ENCODE measurements at places on chromosomes 11 and 22.
A peak's percentile ranks its signal among the peaks of the same experiment; 100 is the strongest.

DNA sequence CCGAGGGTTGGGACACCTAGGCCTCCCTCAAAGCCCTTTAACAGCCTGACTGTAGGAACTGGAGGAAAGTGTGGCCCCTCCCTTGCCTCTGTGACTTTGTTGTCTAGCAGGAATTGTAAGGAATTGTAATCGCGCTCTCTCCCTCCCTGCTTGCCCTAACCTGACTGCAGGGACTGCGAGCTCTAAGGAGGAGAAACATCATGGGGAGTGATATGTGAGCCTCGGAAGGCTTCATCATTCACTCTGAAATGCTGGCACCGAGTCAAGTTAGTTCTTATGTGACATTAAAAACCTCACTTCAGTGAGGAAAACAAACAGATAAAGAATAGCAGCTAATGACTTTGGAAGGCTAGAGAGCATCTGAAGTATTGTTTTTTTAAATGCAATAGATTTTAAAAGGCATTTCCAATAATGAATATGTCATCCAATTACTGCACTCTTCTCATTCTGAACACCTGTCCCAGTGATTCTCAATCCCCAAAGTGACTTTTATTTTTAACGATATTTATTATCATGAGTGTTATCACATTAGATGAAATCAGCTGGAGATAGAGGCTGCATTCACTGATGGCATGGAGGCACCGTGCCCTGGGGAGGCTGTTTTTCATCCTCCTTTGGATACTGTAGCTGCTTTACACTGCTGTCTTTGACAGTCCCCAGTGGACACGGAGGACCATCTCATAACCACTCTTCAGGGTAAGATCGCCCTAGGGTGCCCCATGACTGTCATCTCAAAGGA lies 58.5 kb upstream of the NTM start:
- DNase-seq, result no peak

GRCh38 chr22:25461301-25461700 lies 103.2 kb upstream of the GRK3 start:
- no peak for DNase-seq

GRCh38 chr22:38196791-38197419 lies 4.9 kb upstream of the MAFF start:
- no peak for DNase-seq

GRCh38 chr11:117456027-117456720 lies 128.5 kb downstream of the CEP164 start:
- peak; percentile 13 for DNase-seq

GRCh38 chr22:39123751-39124581 lies 26.9 kb downstream of the APOBEC3H start:
- DNase-seq, result no peak

DNA sequence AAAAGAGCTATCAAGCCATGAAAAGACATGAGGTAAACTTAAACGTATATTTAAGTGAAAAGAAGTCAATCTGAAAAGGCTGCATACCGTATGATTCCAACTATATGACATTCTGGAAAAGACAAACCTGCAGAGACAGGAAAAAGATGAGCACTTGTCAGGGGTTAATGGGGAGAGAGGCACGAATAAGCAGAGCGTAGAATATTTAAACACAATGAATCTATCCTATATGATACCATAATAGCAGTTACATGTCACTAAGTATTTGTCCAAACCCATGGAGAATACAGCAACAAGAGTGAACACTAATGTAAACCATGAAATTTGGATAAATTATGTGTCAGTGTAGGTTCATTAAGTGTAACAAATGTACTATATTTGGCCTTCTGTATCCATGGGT lies 560.3 kb upstream of the ANO3 start:
- no peak for DNase-seq

DNA sequence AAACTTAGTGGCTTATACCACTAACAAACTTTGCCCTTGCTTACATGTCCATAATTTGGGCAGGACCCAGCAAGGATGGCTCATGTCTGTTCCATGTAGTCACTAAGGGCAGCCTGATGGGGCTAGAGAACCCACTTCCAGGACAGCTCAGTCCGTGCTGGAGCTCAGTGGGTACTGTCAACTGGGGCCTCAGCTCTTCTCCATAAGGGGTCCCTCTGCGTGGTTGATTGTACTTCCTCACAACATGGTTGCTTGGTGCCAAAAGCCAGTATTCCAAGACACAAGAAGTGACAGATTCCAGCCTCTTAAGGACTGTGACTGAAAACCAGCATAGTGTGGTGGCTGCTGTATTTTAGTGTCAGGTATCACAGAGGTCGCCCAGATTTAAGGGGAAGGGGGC lies 675.2 kb downstream of the TBC1D22A start:
- DNase-seq, result no peak

DNA sequence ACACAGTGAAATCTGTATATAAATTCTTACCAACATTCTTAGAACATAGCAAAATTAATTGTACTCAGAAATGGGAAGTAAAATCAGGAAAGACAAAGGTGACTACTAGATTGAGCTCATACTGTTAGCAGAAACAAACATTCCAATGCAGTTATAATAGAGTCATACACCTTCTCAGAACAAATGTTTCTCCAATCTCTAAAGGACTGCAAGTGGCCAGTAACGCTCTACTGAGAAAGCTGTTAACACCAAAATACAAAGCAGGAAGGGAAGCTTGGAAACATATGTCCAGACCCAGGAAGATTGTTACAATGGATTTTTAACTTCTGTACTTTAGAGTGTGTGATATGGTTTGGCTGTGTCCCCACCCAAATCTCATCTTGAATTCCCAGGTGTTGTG lies 341.5 kb downstream of the LARGE1 start:
- DNase-seq, result no peak

DNA sequence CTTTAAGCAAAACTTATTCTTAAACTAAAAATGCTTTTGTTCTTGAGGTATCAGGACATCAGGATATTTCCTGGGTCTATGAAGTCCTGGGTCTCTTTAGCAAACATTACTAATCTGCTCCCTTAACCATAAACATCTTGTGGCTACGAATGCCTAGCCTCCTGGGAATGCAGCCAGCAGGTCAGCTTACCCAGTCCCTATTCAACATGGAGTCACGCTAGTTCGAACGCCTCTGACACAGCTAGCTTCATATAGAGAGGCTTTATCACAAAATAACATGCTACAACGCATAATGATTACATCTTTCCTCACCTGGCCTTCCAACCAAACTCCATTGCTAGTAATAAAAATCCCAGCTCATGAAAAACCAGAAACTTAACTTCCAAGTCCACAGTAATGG lies 17.5 kb upstream of the FIBIN start:
- DNase-seq, result no peak

- no peak for DNase-seq
Observed at GRCh38 chr11:45155627-45156180, 9.3 kb downstream of the PRDM11 start.

DNA sequence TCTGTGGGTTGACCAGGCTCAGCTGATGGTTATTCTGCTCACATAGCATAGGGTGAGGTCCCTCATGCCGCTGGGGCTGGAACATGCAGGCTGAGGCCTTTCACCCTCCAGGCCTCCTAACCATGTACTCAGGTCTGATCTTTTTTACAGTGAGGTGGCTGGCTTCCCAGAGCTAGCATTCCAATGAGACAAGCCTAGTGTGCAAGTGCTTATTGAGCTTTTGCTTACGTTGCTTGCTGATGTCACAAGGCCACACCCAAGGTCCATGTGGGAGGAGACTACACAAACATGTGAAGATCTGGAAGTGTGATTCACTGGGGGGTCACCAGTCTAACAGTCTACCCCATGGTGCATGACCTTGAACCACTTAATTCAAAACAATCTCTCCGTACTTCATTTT lies 33.9 kb downstream of the ISX start:
- DNase-seq, result no peak

DNA sequence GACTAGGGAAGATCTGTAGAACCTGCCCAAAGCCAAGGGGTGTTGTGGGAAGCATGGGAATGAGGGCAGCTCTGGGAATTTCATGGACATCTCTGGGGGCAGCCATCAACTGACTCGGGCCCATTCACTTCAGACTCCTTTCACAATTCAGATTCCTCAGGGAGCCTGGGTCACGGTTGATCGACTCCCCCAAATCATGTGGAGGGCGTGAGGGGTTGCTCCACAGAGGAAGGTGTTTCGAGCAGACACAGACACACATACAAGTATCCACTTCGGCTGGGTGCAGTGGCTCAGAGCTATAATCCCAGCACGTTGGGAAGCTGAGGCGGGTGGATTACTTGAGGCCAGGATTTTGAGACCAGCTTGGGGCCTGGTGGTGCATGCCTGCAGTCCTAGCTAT lies 15.7 kb downstream of the STX3 start:
- no peak for DNase-seq

DNA sequence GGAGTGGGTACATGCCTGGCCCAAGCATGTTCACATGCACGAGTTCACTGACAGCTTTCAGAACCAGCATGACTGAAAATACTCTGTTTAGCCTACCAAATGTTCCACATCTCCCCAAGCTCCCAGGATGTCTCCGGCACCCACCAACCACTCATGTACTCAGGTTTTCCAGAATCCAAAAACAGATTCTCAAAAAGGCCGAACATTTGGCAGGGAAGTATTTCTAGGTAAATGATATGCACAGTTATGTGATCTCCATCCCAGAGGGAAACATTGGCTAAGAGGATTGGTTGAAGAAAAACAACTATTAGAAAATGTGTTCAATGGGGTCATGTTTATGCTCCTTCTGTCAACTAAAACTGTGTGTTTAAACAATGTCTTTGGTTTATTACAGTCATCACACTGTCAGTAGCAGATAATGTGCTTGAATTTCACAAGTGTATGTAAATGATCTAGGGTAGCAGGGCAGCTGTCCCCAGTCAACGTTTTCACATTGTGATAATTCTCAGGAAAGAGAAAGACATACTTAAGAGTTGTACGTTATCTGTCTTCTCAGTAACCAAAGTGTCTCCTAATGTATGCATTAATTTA lies 52.3 kb downstream of the BARX2 start:
- no peak for DNase-seq

DNA sequence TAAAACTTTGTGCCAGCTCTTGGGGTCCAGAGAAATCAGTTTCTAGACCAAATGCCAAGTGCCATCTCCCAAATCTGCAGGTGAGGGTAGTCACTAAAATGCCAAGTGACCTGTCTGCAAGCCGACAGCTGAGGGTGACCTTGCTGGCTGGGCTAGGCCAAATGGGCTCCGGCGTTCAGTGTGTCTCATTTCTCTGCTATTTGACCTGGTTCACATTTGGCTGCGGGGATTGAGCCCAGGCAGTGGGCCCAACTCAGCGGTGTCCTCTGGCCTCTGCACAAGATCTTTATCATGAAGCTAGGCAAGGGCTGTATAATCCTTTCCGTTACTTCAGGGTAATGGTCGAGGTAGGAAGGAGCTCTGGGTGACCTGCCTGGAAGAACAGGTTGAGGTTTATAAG lies 87.5 kb downstream of the SNX19 start:
- DNase-seq, result no peak

DNA sequence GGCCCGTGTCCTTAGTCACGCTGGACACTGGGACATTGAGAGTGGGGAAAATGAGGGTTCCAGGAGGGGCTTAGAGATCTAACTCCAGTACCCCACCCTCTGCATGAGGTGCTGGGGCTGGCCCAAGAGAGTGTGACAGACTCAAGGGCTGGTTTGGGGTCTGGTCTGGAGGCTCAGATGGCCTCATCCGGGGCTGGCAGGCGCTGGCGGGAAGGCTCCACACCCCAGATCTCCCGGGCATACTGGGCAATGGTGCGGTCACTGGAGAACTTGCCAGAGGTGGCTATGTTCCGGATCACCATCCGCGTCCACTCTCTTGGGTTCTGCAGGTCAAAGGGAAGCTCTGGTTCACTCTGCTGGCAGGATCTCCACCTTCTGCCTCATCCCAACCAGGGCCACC lies 2.5 kb upstream of the RASGRP2 start:
- no peak for DNase-seq

DNA sequence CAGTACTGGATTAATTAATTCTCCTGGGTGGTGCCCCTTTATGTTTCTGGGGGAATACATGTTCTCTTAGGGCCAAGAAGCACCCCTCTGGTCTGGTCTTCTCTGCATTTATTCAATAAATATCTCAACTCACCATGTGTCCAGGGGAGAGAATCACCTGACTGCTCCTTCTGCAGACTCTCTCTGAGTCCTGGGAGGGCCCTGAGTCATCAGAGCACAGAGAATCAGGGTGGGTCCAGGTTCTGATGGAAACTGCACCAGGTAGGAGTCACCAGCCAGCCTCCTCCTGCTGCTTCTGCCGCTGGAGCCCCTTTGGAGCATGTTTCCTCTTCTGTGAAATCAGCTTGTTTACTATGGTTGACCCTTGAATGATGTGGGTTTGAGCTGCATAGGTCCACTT lies 107.7 kb upstream of the PLET1 start:
- no peak for DNase-seq

DNA sequence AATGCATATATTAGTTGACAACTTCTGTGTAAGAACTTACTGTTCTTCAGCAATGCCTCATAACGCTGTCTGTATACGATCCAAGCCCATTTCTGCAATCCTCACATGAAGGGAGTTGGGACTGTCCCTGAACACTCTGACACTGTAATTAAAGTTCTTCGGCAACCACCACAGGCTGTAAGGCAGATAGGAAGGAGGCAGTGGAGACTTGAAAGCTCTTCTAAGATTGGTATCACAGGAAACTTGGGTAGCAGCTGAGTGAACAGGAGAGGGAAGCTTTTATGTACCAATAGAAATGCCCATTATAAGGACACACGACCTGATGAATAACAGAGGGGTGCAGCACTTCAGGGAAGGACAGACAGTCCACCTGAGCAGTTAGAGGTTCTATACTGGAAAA lies 12.0 kb upstream of the GAB2 start:
- no peak for DNase-seq

DNA sequence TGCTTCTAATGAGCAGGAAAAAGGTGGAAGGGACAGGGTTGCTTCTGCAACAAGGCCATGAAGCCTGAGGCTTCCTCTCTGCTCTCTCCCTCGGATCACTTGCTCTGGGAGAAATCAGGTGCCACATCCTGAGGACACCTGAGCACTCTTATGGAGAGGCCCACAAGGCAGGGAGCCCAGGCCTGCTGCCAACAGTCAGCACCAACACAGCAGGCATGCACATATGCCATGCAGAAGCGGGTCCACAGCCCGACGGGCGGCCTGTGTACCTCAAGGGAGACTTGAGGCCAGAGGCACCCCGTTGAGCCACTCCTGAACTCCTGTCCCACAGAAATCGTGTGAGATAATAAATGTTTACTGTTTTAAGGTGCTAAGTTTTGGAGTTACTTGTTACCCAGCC lies 9.5 kb downstream of the TTLL12 start:
- DNase-seq, result no peak

- DNase-seq, result no peak
Observed at GRCh38 chr11:57348636-57349313, 10.6 kb downstream of the P2RX3 start.

- DNase-seq, result no peak
Observed at GRCh38 chr22:30486661-30487115, 14.9 kb upstream of the SEC14L3 start.

GRCh38 chr11:94602430-94603372 lies 35.5 kb downstream of the PIWIL4 start:
- peak; percentile 14 for DNase-seq

GRCh38 chr22:41411021-41411851 lies 29.5 kb downstream of the TEF start:
- no peak for DNase-seq

- DNase-seq, result peak; percentile 46
Observed at GRCh38 chr11:34250732-34251588, 106.8 kb downstream of the ABTB2 start.

- DNase-seq, result peak; percentile 28
Observed at GRCh38 chr22:39174498-39175352, 22.2 kb upstream of the CBX7 start.

All from stimulated activated CD8-positive, alpha-beta memory T cell treated with anti-CD3 and anti-CD28 coated beads, Interleukin-7, amount 100 ng/mL, for 48 hours (primary cell).